Activated T-helper 1 cell treated with anti-CD3 and anti-CD28 coated beads, Interleukin-12 subunit alpha, Interleukin-12 subunit beta, Interleukin-2, Interleukin-4 antibody, amounts not matched to agents 30 ng/mL and 10 ng/mL and 1 ng/mL, durations not matched to agents 14 hours and 24 hours and 36 hours (primary cell): ENCODE measurements at places on chromosomes 7 and 10.

DNA sequence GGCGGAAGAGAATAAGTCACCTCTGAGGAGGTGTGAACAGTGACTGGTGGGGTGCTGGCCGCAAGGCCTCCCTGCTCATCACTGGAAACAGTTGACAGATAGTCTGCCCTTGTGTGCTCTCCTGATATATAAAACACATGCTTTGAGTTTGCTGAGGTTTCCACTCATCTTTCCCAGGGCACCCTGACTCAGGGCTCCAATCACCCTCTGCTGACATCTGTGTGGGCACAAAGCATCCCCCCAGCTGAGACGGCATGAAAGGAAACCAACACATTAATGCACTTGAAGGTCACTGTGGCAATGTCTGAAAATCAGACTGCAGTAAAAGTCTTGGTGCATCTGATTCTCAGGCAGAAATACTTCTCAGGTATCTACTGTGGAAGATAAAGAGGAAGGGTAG lies 49.8 kb downstream of the EPDR1 start:
- no peak for DNase-seq

DNA sequence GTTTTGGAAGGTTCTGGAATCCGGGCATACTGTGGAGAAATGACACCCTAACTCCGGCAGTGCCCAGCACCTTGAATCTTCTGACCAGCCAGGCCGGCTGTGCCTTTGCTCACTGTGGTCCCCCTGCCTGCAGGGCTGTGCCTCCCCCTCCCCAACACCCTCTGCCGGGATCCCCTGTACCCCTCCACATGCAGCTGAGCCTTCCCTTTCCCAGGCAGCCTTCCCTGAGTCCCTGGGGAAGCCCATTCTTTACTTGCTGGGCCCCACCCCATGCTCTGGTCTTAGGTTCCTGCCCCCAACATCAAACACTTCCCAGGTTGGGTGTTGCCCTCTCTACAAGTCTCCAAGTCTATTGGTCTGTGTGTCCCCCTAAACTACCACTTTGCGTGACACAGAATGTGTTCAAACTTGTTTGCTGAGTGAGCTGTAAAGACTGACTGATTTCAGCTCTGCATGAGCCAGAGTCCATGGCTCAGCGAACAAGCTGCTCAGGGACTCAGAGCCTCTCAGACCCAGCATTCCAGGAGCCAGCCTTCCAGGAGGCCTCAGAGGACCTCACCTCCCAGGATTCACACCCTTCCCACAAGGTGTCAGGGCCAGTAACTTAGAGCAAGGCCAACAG lies 31.6 kb downstream of the CALML5 start:
- no peak for DNase-seq

DNA sequence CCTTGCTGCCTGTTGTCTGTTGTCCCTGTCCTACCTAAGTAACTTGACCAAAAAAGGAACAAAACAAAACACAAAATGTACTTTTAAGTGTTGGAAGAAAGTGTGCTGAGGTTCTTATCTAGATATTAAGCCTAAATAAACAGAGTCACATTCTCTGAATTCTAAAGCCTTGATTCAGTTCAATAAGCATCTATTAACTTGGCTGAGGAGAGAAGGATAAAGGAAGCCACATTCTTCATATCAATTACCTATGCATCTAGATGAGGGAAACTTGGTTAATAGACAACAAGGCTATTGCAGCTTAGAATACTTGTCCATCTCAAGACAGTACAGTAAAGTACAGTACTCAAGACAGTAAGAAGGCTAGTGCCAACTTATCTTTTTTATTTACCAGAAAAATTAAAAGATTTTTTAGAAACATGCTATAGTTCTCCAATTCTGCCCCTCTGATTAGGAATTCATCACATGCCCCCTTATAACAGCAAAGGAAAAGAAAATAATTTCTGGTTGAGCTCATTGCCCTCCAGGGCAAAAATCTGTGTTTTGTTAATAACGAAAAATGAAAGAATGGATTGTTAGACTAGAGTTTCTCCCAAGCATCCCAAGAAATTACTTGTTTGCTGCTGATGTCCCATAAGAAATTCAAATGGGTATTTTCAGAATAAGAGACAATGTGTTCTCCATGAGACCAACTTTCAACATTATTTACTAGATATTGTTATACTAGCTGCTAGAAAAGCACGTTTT lies 546.5 kb upstream of the SEMA3D start:
- DNase-seq = no peak

DNA sequence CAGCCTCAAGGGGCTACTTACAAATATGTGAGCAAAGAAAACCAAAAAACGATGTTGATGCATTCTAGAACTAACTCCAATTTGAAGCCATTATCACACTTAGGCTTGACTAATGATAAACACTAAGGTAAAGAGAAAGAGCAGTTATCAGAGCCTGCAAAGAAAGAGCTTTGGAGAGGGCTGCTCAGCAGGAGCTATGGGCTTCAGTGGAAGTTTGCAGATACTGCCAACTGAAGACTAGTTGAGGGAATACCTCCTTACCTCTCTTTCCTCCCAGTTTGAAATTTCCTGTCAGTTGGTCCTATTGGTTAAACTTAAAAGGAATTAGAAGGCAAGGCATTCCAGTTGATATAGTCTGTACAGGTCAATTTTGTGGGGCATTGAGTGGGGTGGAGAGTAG lies 498.1 kb upstream of the POT1 start:
- no peak for DNase-seq

DNA sequence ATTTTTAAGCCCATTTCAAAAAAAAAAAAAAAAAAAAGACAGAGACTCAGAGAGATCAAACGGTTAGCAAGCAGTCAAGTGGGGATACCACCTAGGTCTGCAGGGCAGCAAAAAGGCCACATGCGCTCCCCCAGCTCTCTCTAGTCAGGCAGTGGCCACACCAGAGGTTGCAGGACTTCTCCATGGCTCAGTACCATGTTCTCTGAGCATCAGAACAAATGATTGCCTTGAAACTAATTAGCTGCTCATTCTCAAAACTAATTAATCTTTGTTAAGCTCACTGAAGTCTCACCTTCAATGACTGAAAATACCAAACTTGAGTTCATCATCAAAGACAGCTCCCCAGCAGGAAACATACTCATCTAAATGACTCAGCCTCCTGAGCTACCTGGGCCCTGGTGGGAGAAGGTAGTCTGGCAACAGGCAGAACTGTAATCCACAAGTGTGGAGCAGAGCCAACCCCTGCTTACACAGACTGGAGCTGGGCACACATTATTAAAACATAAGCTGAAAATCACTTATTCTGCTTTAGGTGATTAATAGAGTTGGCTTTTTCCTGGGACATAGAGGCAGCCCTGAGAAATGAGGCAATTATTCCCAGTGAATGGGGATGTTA lies 319.6 kb downstream of the GRID1 start:
- DNase-seq = no peak

GRCh38 chr10:123275136-123275564 lies 120.9 kb downstream of the BUB3 start:
- DNase-seq = no peak

DNA sequence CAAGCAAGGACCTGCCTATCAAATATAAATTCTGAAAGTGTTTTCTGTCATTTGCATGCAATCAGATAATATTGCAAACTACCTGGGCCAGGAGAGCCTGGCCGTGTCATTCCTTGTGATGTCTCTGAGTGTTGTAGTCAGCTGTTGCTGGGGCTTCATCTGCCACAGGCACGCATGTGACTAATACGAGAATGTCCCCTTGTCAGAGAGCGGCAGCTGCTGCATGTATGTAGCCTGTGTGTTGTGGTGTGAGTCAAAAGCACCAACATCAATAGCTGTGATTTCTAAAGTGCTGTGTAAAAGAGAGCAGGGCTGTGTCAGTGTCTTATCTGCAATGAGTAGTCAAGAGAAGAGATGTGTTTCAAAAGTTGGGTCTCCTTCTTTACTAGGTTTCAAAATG lies 155.4 kb downstream of the POU6F2 start:
- no peak for DNase-seq

- DNase-seq = no peak
These were observed 38.5 kb downstream of the MTURN start for GRCh38 chr7:30173058-30173897.

- no peak for DNase-seq
These were observed 46.0 kb downstream of the SH2D4B start for GRCh38 chr10:80583685-80584084.
